ENCODE measurements at places on chromosomes 3 and 15. TPM values are rescaled to one million over a fixed set of nuclear protein-coding genes. Genes with fewer than 3 reads are reported as not detected.

The ACTC1 gene
- 3.6 TPM for total RNA-seq

The PPP1R14D gene
- total RNA-seq = not detected

The FANCD2OS gene
- not detected for total RNA-seq

The PTH1R gene
- 3.6 TPM for total RNA-seq

The TEX264 gene
- 43.2 TPM for total RNA-seq

The VEPH1 gene
- total RNA-seq = 0.82 TPM

The XCR1 gene
- not detected for total RNA-seq

The MYO5C gene
- total RNA-seq = 3.6 TPM

The GALNT15 gene
- 71.7 TPM for total RNA-seq

The NMD3 gene
- 49.9 TPM for total RNA-seq

The DYNC1LI1 gene
- 36.0 TPM for total RNA-seq

The RARRES1 gene
- 13.0 TPM for total RNA-seq

The RFC4 gene
- 26.6 TPM for total RNA-seq

The UROC1 gene
- total RNA-seq = not detected

The AMIGO3 gene
- total RNA-seq = not detected

The ALPK3 gene
- 4.8 TPM for total RNA-seq

The RAD51 gene
- 1.5 TPM for total RNA-seq

The SCAANT1 gene
- total RNA-seq = not detected

The OR5K2 gene
- not detected for total RNA-seq

The CCDC33 gene
- not detected for total RNA-seq

The CMC1 gene
- total RNA-seq = 11.4 TPM

The TMEM207 gene
- not detected for total RNA-seq

The GREM1 gene
- 25.5 TPM for total RNA-seq

The DISP2 gene
- 0.36 TPM for total RNA-seq

The NR2E3 gene
- total RNA-seq = 0.14 TPM

The PTX3 gene
- total RNA-seq = 0.83 TPM

The CLDN16 gene
- total RNA-seq = not detected

The GUCA1C gene
- total RNA-seq = not detected

The TPRG1 gene
- 5.9 TPM for total RNA-seq
